ENCODE measurements at places on chromosomes 6 and 20.

GRCh38 chr6:102641426-102641825 lies 1247.9 kb downstream of the GRIK2 start:
- no peaks in the 10 kb centered on the region for H3K4me1 ChIP-seq
- no peak overlapping the region for H3K27ac ChIP-seq
- DNase-seq, result no peak
- no peaks in the 10 kb centered on the region for H3K36me3 ChIP-seq

GRCh38 chr6:144162977-144163376 lies 12.7 kb downstream of the STX11 start:
- H3K27me3 ChIP-seq, result no peaks in the 10 kb centered on the region
- DNase-seq, result no peak
- peaks cover 7% of the 10 kb centered on the region for H3K4me1 ChIP-seq
- H3K4me3 ChIP-seq, result no peak overlapping the region

DNA sequence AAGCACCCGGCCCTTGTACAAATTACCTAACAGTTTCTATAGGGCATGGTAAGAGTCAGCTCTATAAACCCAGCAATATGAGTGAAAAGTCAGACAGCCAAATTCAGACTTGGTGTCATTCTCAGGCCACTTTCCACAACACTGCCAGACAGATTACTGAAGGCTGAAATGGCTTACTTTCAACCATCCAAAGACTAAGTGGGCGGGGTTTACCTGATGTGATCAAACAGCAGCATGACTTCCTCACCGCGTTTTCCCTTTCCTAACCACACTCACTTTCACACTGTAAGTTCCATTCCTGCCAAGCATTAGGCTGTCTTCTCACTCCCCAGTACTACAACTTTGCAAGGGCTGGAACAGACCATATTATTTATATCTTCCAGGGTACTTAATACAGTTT lies 85.9 kb downstream of the SMLR1 start:
- H3K27ac ChIP-seq, result no peak overlapping the region
- H3K4me3 ChIP-seq, result no peak overlapping the region
- no peaks in the 10 kb centered on the region for H3K27me3 ChIP-seq
- H3K4me1 ChIP-seq, result peaks cover 23% of the 10 kb centered on the region
- DNase-seq, result no peak
- H3K36me3 ChIP-seq, result no peaks in the 10 kb centered on the region

DNA sequence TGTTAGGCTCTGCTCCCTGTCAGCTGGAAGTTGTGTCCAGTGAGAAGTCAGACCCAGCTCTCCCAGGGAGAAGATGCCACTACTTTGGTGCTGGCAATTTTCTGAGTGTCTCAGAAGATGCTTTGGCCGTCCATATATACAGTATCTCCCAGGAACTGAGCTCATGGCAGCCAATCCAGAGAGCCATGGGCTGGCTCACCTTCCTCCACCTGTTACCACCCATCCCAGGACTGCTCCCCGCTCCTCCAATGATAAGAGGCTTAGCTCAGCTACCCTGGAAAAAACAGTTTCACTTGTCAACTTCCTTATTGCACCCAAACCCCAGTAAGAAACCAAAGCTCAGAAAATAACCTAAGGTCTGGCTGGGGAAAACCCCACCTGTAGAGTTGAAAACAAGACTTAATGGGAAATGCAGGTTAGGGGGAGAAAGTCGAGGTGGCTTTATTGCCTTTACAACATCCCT lies at the start of gene BNIP5:
BNIP5 (minus strand) TSS at position 110 of the 463 bp plus-strand sequence. CDS start 6,198 bp downstream, outside the sequence.
- no peak within 1 kb of the TSS for H3K4me3 ChIP-seq
- H3K27me3 ChIP-seq, result peaks cover 25% of the 10 kb centered on the region
- peaks cover 37% of the 10 kb centered on the region for H3K4me1 ChIP-seq
- DNase-seq, result peak; percentile 27
- no peak within 1 kb of the TSS for H3K27ac ChIP-seq

- DNase-seq, result no peak
- H3K27ac ChIP-seq, result no peak overlapping the region
- H3K4me3 ChIP-seq, result no peak overlapping the region
- H3K27me3 ChIP-seq, result no peaks in the 10 kb centered on the region
- H3K4me1 ChIP-seq, result peaks cover 18% of the 10 kb centered on the region
Measured at GRCh38 chr6:113625850-113626249, 231.3 kb upstream of the MARCKS start.

DNA sequence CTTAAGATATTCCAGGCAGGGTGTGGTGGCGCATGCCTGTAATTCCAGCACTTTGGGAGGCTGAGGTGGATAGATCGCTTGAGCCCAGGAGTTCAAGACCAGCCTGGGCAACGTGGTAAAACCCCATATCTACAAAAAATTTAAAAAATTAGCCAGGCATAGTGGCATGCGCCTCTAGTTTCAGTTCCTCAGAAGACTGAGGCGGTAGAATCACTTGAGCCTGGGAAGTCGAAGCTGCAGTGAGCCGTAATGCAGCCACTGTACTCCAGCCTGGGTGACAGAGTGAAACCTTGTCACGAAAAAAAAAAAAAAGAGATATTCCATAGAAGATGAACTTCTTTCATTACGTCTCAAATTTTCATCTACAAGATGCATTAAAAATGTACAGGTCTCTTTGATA lies 46.7 kb upstream of the ISM1 start:
- no peaks in the 10 kb centered on the region for H3K27me3 ChIP-seq
- no peaks in the 10 kb centered on the region for H3K36me3 ChIP-seq
- peaks cover 8% of the 10 kb centered on the region for H3K4me1 ChIP-seq
- DNase-seq, result no peak
- no peak overlapping the region for H3K27ac ChIP-seq

GRCh38 chr20:44074252-44075151 lies 112.5 kb downstream of the JPH2 start:
- H3K4me1 ChIP-seq, result no peaks in the 10 kb centered on the region
- H3K27me3 ChIP-seq, result peaks cover 86% of the 10 kb centered on the region
- no peak for DNase-seq

DNA sequence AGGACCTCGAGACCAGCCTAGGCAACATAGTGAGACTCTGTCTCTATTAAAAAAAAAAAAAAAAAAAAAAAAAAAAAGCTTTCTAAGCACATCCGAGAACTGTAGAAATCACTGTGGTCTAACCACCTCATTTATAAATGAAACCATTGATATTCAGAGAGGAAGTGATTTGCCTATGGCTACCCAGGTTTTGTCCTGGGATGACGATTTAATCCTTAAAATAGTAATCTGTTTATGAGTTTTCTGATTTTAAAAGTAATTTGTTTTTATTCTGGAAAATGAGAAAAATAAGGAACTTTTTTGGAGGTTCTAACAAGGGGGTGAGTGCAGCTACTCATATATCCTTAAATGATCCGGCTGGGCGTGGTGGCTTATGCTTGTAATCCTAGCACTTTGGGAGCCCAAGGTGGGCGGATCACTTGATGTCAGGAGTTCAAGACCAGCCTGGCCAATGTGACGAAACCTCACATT lies 6.5 kb upstream of the BTN3A2 start:
- DNase-seq, result no peak
- no peaks in the 10 kb centered on the region for H3K36me3 ChIP-seq
- no peak overlapping the region for H3K4me3 ChIP-seq

GRCh38 chr20:58196402-58197184 lies 31.9 kb downstream of the ANKRD60 start:
- peaks cover 6% of the 10 kb centered on the region for H3K36me3 ChIP-seq
- H3K27me3 ChIP-seq, result no peaks in the 10 kb centered on the region
- peaks cover 2% of the 10 kb centered on the region for H3K4me1 ChIP-seq
- peak overlapping the region; percentile 1 for H3K27ac ChIP-seq
- DNase-seq, result no peak
- H3K4me3 ChIP-seq, result no peak overlapping the region

GRCh38 chr20:17786221-17786718 lies 86.5 kb downstream of the BANF2 start:
- H3K27ac ChIP-seq, result no peak overlapping the region
- H3K4me1 ChIP-seq, result no peaks in the 10 kb centered on the region
- no peaks in the 10 kb centered on the region for H3K27me3 ChIP-seq
- DNase-seq, result no peak

DNA sequence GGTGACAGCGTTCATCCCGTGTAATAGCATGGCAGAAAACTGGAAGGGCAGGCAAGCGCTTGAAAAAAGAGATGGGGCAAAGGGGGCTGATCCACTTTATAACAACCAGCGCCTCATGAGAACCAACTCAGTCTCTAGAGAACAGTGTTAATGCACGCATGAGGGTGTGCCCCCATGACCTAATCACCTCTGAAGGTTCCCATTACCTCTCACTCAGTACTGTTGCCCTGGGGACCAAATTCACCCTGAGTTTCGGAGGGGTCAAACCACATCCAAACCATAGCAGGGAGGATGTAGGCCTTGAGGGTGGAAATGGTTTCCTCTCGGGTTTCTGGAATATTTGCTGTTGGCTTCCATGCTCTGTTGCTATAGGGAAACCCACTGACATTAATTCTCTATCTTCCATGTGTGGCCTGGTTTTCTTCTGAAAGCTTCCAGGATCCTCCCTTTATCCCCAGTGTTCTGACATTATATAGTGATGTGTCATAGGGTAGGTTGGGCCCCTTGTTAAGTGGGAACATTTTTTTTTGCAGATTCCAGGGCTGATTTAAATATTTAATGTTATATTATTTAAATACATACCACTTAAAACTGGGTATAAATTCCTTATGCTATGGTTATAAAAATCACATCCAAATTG lies 65.2 kb downstream of the PPP1R14C start:
- peaks cover 4% of the 10 kb centered on the region for H3K4me1 ChIP-seq
- no peaks in the 10 kb centered on the region for H3K27me3 ChIP-seq
- DNase-seq, result no peak
- H3K27ac ChIP-seq, result no peak overlapping the region
- no peaks in the 10 kb centered on the region for H3K36me3 ChIP-seq
- H3K4me3 ChIP-seq, result no peak overlapping the region

DNA sequence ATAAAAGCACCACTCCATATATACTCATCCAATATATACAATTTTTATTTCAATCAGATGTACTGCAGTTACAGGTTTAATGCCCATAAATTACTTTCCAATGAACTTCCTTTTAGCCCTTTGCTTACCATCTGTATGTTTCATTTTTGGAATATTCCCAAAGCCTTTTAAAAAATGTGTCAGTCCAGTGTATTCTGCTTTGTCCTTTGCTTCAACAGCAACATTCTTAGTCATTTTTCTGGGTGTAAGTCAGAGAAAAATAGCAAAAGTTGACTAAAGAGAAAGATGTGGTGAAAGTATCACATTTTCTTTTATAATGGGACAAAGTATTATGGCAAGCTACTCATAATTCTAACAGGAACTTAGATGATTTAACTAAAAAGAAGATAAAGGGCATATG lies 15.2 kb downstream of the DSE start:
- peaks cover 6% of the 10 kb centered on the region for H3K36me3 ChIP-seq
- H3K4me3 ChIP-seq, result no peak overlapping the region
- no peak for DNase-seq

- no peak overlapping the region for H3K27ac ChIP-seq
- no peaks in the 10 kb centered on the region for H3K4me1 ChIP-seq
- H3K27me3 ChIP-seq, result no peaks in the 10 kb centered on the region
- no peak overlapping the region for H3K4me3 ChIP-seq
Measured at GRCh38 chr6:118981884-118982574, 47.1 kb upstream of the MCM9 start.

GRCh38 chr20:20549704-20550103 lies 162.7 kb downstream of the RALGAPA2 start:
- H3K27ac ChIP-seq, result no peak overlapping the region
- DNase-seq, result peak; percentile 2
- H3K4me3 ChIP-seq, result no peak overlapping the region
- no peaks in the 10 kb centered on the region for H3K36me3 ChIP-seq

- no peak overlapping the region for H3K4me3 ChIP-seq
- no peak overlapping the region for H3K27ac ChIP-seq
- no peaks in the 10 kb centered on the region for H3K36me3 ChIP-seq
- no peak for DNase-seq
- H3K27me3 ChIP-seq, result peaks cover 92% of the 10 kb centered on the region
- H3K4me1 ChIP-seq, result peaks cover 6% of the 10 kb centered on the region
Measured at GRCh38 chr20:63047267-63047666, 40.5 kb upstream of the BHLHE23 start.

DNA sequence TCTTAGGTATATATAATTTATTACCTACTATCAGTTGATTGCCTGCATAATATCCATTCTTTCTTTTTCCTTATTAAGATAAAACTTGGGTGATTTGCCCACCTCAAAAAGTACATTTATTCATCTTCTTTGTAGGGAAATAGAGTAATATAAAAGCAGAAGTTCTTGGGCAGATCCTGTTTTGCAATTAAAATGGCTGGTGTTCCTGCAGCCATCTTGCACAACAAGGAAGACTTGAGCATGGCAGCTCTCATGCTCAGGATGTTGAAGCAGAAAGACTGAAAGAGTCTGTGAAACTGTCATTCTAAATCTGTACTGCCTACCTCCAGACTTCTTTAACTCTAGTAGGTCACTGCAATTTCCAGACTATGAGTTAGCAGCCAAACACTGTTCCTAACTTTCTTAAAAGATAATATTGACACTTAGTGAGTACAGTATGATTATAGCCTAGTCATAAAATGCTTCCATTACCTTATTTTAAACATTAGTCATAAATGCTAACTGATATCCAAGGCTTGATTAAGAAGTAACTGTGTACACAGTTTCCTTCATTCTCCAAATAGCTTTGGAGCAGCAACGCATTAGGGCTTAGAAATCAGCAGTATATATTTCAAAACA lies 24.6 kb upstream of the HTR1B start:
- H3K4me1 ChIP-seq, result peaks cover 19% of the 10 kb centered on the region
- H3K27ac ChIP-seq, result no peak overlapping the region
- H3K27me3 ChIP-seq, result no peaks in the 10 kb centered on the region

DNA sequence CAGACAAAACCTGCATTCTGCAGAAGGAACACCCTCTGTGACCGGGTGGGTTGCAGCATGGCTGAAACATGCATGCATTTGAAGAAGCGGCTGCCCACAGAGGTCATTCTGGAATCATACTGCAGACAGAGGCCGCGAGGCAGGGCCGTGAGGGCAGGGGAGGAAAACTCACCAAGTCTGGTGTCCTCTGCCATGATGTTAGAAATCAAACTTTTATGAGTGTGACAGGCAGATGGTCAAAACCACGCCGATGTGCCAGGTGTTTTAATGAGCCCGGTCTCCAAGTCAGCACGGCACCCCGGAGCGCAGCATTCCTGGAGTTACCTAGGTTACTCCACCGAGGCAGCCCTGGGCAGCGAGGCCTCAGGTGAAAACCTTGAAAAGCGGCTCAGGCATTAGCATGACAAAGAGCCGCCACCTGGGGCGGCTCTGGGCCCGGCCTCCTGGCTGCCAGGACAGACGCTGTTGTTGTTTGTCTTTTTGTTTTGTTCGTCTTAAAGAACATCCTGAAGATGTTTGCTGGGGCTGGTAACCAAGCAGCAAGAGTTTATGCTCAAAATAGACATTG lies 255.6 kb downstream of the ERMARD start:
- H3K27me3 ChIP-seq, result peaks cover 9% of the 10 kb centered on the region
- no peaks in the 10 kb centered on the region for H3K36me3 ChIP-seq
- no peak for DNase-seq
- no peak overlapping the region for H3K4me3 ChIP-seq

GRCh38 chr20:46893877-46894578 lies 615 bp upstream of the EYA2 start:
- H3K4me3 ChIP-seq, result peak overlapping the region; percentile 37
- no peaks in the 10 kb centered on the region for H3K36me3 ChIP-seq
- H3K27me3 ChIP-seq, result peaks cover 96% of the 10 kb centered on the region
- peak; percentile 17 for DNase-seq
- H3K27ac ChIP-seq, result no peak overlapping the region
